ENCODE measurements at places on chromosomes 2 and 18. TPM values are rescaled to one million over a fixed set of nuclear protein-coding genes. Genes with fewer than 3 reads are reported as not detected.

STAT4 gene
- 163 TPM for total RNA-seq

CENPA gene
- 0.63 TPM for total RNA-seq

PID1 gene
- 8.4 TPM for total RNA-seq

BABAM2 gene
- total RNA-seq = 38.4 TPM

C2orf78 gene
- not detected for total RNA-seq

SPIRE1 gene
- total RNA-seq = 5.0 TPM

Data from mononuclear cell (primary cell).